ENCODE measurements at places on chromosomes 7 and 10.

DNA sequence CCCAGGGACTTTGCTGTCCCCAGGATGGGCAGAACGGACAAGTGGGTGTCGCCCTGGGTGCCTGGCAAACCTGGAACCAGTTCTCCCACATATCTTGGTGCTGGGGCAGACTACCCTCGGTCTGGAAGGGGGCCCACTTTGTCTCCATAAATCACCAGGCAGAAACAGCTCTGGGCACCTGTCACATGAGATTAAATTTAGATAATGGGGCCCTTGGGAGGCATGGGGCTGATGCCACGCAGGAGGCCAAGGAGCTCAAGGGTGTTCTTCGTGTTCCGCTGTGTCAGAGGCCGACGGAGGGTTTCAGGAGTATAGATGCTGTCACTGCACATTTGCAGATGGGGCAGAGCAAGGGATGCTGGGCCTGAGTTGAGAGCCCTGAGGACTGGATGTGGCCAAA is 72.7 kb downstream of the TMEM130 start:
- no peak for DNase-seq

DNA sequence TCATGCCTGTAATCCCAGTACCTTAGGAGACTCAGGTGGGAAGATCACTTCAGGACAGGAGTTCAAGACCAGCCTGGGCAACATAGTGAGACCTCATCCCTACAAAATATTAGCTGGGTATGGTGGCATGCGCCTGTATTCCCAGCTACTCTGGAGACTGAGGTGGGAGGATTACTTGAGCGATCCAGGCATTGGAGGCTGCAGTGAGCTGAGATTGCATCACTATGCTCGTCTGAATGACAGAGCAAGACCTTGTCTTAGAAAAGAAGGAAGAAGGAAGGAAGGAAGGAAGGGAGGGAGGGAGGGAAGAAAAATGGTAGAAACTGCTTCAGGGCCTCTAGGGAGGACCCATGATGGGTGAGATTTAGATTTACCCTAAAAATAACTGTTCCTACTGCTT is 112.3 kb downstream of the SPDYE5 start:
- DNase-seq = no peak

DNA sequence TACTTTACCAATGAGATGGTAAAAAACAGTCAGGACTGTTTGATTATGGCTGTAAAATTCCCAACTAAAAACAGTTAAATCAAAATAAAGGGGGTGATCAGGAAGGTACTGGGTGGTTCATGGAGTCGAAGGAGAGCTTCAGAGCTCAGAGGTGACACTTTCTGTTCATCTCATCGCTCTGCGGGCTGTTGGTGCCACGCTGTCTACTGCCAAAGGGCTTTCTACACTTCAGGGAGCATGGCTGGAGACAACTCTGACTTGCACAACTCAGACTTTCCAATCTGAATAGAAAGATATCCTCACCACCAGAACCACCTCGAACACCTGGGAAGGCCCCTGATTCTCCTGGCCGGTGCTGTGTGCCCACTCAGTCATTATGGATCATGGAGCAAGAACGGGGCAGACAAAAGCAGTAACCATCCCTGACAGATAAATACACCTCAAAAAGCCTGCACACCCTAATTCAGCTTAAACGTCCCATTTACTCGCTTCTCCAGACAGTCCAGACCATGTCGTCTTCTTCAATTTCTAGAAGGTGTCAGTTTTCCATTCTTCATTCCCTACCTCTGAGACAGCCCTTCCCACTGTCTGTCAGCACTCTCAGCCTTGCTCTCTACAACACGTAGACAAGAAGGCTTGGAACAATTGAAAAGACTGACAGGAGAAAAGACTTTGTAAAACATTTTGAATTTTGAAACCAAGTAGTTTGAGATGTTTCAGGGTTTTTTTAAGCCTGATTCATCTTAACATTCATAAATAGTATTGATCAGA is 348.7 kb upstream of the NFE2L3 start:
- no peak for DNase-seq

DNA sequence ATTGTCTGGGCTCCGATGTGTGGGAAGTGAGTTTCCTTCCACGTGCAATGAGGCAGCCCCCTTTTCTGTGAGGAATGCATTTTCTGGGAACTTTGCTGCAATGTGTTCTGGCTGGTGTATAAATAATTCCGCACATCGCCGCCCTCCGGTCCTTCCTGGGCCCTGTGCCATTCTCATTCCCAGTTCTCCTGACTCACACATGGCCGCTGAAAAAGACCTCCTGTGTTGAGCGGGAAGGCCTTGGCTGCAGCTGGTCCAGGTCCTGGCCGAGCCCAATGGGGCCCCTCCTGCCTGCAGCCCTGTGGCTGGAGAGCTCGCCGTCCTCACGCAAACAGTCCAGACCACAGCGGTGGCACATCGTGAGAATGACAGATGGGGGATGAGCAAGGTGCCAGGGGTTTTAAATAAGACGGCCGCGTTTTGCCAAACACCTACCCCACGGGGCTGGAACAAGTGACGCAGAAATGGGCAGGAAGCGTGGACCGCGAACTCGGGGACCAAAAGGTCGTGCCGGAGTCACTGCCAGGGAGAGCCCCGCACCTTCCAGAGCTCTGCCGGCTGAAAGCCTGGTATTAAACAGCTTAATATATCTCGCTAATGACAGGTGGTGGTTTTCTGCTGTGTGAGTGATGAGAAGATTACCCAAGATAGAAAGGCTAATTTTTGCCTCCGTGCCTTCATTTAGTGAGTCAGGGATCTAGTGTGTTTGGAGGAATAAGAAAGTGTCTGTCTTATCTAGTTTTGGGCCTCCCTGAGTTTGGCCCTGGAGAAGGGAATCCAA is 37.0 kb downstream of the FAM20C start:
- no peak for DNase-seq
